Epithelial cell of esophagus (primary cell): ENCODE measurements at places on chromosomes 1 and 21.
A peak's percentile ranks its signal among the peaks of the same experiment; 100 is the strongest.

DNA sequence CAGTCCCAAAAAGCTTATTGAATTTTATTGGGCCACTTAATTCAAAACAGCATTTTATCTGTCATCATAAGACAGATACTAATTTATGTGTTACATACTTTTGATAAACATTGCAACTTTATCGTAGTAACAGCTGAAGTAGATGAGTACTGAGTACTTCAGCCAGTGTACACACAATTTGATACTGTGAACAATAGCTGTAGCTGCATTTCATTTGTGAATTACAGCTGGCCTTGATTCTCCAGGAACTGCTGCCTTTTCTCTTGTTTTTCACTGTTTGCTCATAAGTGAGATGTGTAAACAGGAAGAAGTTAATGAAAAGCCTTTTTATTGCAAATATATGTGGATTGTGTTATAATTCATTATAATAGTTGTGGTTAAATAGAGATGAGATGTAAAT, 10.2 kb downstream of the UAP1 start:
- DNase-seq = no peak

- DNase-seq = peak; percentile 17
These were observed 42.8 kb downstream of the MYSM1 start for GRCh38 chr1:58657082-58657481.

GRCh38 chr1:17883136-17883535, 128.0 kb downstream of the ACTL8 start:
- no peak for DNase-seq

GRCh38 chr1:1063945-1064831, 9.9 kb downstream of the RNF223 start:
- peak; percentile 68 for DNase-seq

- no peak for DNase-seq
These were observed 103.3 kb downstream of the RERE start for GRCh38 chr1:8714173-8714572.

DNA sequence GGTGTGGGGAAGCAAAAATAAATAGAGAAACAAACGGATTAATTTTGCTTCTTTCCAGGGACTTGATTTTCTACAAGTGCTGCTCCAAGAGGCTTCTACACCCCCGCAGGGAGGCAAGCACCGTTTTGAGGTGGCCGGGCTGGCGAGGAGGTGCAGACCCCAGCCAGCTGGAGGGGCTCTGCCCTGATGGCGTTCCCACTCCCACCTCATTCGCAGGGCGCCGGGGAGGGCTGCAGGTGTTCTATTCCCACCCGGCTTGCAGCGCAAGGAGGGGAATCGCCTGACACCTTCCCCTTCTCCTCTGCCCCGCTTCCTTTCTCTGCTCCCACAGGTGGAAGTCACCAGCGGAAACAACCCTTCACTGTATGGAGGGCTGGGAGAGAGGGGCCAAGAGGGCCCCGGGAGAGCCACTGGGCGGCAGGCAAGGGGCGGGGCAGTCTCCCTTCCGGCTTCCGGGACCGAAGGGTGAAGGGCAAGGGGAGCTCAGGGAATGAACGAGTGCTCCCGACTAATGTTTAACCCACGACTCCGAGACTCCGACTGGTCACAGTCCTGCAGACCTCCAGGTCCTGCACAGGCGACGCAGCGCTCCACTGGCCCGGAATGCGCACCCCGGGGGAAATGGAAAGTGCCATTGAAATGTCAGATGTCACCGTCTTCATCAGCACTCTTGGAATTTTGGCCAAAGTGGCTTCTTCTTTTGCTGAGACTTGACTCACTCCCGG, 29.1 kb downstream of the TEX35 start:
- DNase-seq = peak; percentile 10

- DNase-seq = no peak
These were observed 34.9 kb downstream of the DNAJC11 start for GRCh38 chr1:6666696-6667095.

- DNase-seq = no peak
These were observed 206.3 kb downstream of the HS2ST1 start for GRCh38 chr1:87120779-87121178.

GRCh38 chr1:161440312-161440894, 64.9 kb upstream of the FCGR2A start:
- DNase-seq = peak; percentile 37

DNA sequence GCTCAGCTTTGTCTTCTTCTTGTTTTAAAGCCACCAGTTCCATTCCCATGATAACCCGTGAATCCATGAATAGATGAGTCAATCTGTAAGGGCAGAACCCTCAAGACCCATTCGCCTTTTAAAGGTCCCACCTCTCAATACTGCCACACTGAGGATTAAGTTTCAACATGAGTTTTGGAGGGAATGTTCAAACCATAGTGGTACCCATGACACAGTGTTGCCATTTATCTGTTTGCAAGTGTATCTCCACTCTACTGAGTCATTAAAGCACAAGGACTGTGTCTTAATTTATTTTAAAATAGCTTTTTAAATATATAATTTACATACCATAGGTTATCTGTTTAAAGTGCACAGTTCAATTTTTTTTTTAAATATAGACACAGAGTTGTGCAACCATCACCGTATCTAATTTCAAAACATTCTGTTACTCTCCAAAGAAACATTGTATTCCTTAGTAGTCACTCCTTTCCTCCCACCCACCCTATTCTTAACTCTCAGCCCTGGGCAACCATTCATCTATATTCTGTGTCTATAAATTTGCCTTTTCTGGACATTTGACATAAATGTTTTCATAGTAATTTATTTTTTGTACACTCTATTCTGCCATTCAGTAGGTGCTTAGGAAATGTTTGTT, 4.8 kb upstream of the IL24 start:
- DNase-seq = peak; percentile 76

DNA sequence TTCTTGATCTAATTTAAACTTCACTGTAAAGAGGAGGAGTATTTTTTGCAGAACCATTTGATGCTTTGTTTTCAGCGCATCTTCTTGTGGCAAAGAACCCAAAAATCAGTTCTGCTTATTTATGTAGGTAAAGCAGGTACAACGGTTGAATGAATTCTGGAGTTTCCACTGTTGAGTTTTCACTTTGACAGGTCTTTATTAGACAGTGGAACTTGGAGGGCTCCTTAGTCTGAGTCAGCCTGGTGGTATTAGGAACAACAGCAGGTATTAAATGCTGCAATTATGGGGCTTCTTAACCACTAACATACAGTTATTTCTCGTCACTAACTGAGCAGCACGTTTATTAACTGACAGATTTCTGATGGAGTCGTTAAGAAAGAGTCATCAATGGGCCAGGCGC, 1.2 kb downstream of the LRIG2 start:
- DNase-seq = peak; percentile 28

GRCh38 chr1:53307037-53307436, 20.8 kb downstream of the LRP8 start:
- no peak for DNase-seq

DNA sequence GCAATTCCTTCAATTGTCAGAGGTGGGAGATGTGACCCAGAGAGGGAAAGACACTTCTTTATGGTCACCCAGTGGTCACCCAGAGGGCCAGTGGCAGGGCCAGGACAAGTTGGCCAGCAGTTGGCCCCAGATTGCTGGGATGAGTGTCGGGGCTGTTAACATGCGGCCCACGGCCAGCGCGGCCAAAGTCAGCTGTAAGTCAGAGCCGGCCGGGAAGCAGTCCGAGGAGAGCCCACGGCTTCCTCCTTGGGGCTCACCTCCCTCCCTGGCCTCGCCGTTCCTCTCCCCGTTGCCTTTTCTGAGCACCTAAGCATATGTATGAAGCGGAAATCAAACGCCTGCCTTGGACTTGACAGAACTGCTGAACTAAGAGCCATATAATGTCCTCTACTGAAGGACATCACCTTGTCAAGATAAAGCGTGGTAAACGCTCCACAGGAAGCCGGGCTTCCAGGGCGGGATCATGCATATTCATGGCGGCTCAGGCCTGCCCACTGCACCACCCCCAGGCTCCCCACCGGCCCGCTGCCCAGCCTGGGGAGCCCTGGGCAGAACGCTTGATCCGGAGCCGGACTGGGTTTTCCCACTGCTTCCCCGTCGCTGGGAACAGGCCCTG, 245.4 kb upstream of the POU3F1 start:
- no peak for DNase-seq

DNA sequence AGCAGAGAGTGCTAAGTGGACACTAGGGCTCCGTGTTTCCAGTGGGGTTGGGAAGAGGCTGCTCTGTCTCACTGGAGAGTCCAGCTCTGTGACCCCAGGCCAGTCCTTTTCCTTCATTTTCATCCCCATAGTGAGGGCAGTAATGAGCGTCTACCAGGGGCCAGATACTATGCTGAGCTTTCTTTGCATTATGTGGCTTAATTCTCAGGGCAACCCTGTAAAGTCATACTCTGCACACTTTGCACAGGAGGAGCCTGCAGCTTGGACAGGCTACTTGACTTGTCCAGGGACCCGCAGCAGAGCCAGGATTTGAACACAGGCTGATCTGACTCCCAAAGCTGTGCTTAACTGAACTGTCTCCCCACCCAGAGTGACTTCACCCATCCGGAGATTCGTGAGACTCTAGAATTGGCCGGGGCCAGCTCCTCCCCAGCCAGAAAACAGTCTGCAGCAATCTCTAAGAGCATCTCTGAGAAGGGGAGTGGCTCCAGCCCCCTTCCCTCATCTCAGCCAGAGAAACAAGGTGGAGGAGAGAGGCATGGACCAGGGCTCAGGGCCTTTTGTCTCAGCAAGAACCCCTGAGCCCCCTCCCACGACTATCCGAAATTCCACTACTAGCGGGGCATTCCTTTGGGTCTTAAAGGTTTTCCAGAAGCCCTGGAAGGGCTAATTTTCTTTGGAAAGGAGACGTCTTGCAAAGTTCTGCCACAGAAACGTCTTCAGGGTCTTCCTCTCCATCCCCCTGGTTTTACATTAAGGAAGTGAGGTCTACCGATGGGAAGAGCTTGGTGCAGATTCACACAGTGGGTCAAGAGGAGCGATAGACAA, 866 bp upstream of the FNDC5 start:
- DNase-seq = no peak

DNA sequence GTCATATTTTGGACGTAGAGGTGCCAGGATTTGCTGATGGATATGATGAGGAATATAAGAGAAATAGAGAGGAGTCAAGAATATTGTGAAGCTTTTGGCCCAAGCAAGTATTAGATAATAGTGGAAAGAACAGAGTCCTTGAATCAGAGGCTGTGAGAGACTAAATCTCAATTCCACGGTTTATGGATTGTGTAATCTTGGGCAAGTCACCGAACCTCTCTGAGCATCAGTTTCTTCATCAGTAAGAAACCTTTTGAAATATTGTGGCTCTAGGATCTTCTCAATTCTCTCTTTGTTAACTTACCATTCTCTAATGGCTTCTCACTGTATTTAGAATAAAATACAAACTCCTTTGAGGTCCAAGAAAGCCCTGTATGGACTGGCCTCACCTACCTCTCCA, 77.6 kb downstream of the RPS6KA1 start:
- DNase-seq = peak; percentile 25

- no peak for DNase-seq
These were observed 268.0 kb downstream of the PTPRC start for GRCh38 chr1:198906739-198907422.

DNA sequence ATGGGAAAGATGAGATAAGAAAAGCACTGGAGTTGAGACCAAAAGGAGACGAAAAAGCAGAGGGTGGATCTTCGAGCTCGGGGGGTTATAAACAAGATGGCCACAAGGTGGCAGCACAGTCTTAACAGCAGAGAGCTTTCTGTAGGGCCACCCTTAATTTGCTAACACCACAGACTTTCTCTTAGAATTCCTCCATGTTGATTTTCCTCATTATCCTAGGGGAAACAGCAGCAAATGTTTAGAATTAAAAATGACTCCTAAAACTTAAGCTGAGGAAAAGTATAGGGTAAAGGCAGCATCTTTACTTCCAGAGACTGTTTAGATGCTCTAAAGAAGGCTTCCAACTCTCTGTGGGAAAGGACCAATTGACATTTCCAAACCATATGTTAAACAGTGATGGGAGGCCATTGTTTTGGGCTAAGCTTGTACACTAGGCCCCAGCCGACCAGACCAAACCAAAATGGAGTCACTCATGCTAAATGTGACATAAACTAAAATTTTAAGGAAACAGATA, 2.5 kb upstream of the APOBEC4 start:
- peak; percentile 73 for DNase-seq

GRCh38 chr1:14499312-14500040, 99.0 kb upstream of the KAZN start:
- no peak for DNase-seq

GRCh38 chr1:246607462-246607861, 41.2 kb downstream of the CNST start:
- no peak for DNase-seq

GRCh38 chr1:179247923-179248322, 18.4 kb upstream of the ABL2 start:
- no peak for DNase-seq

DNA sequence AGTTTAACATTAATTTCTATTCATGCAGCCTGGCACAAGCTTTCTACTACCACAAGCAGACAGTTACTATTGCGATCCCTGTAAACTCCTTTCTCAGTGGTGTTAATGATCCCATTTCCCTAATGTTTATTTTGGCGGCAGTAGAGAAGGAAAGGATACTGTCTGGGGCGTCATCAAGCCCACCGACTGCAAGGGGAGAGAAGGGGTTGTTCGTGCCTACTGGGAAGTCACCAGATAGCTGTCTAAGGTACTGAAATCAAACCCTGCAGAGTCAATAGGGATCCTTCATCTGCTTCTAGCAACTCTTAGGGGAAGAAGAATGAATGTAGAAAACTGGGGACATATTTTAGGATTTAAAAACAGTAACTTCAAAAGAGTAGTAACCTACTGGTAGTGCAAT, 95.2 kb upstream of the ADAR start:
- DNase-seq = peak; percentile 16

DNA sequence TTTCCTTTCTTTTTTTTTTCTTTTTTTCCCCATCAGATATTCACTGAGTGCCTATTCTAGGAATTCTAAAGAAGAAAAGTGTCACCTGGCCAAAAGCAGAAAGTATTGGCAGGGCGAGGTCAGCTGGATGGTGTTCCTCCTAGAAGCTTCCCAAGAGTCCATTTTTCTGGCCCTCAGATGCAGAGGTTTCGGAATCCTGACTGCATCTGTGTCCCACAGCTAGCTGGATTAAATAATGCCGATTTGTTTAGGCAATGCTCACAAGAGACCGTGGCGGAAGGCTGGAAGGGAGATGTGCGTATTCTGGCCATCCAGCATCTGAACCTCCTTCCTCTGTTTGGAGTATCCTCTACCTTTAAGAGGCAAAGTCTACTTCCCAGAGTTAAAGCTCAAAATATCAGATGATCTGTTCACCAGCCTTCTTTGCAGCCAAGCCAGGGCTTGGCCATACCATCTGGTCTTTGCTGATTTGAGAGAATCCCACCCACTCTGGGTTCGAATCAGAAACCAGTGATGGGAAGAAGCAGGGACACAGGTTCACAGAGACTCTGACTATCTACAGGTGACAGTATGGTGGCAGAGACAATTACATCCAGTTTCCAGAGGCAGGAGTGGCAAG, 5.4 kb upstream of the TENT5C start:
- DNase-seq = no peak

DNA sequence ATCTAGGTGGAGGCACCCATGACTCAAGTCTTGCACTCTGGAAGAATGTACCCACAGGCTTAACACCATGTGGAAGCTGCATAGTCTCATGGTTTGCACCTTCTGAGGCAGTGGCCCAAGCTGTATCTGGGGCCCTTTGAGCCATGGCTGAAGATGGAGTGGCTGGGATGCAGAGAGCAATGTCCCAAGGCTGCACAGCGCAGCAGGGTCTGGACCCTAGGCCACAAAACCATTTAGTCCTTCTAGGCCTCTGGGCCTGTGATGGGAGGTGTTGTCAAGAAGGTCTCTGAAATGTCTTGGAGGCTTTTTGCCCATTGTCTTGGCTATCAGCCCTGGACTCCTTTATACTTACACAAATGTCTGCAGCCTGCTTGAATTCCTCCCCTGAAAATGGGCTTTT, 21.4 kb upstream of the FCRL3 start:
- DNase-seq = no peak
